Activated CD4-positive, alpha-beta T cell treated with anti-CD3 and anti-CD28 coated beads, Interleukin-2, amount 10 ng/mL, durations not matched to agents 24 days and 14 days (primary cell): ENCODE measurements at places on chromosomes 13 and 19.
A peak's percentile ranks its signal among the peaks of the same experiment; 100 is the strongest.

- no peak for DNase-seq
Measured at GRCh38 chr19:38056646-38057045, 149.6 kb downstream of the SIPA1L3 start.

- DNase-seq = no peak
Measured at GRCh38 chr13:66585669-66586203, 644.4 kb downstream of the PCDH9 start.

DNA sequence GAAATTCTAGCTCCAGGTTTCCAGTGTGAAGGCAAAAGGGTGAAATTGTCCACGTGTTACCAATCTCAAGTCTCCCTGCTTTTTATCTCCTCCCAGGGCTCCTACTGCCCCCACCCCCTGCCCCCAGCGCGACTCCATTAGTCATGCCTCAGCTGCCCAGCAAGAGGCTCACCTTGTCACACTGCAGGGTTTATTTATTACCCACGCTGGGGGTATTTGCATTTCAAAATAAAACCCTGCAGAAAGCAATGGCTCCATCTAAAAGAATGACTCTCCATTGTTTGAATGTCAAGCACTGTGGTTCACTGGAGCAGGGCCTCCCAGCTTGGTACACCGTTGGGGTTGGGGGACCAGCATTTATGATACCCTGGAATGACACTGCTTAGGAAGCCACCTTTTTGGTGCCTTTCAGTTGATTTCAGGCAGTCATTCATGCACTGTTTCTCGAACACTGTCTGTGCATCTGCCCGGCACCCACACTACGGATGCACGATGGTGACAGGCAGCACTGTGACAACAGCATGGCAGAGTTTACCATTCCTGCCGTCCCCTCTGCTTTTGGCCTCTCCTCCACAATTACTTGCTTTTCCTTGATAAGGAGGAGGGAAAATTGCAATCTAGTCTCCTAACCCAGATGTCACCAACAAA, 9.9 kb upstream of the POP4 start:
- DNase-seq = no peak

DNA sequence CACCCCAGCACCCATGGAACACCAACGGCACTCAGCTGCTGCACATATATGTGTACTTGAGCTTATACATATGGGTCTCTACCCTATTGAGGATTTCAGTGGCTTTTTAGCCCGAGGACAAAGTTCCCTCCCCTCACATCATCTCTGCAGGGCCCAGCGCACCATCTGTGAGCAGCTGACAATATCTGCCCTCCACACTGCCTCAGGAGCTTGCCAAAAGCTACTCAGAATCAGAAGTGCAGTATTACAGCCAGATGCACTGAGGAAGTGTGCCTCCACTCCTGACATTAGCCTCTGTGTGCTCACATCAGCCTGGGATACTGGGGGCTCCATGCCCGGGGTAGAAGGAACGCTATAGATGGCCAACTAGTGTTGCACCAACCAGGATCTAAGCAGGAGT, 903.9 kb downstream of the UQCRFS1 start:
- DNase-seq = no peak

DNA sequence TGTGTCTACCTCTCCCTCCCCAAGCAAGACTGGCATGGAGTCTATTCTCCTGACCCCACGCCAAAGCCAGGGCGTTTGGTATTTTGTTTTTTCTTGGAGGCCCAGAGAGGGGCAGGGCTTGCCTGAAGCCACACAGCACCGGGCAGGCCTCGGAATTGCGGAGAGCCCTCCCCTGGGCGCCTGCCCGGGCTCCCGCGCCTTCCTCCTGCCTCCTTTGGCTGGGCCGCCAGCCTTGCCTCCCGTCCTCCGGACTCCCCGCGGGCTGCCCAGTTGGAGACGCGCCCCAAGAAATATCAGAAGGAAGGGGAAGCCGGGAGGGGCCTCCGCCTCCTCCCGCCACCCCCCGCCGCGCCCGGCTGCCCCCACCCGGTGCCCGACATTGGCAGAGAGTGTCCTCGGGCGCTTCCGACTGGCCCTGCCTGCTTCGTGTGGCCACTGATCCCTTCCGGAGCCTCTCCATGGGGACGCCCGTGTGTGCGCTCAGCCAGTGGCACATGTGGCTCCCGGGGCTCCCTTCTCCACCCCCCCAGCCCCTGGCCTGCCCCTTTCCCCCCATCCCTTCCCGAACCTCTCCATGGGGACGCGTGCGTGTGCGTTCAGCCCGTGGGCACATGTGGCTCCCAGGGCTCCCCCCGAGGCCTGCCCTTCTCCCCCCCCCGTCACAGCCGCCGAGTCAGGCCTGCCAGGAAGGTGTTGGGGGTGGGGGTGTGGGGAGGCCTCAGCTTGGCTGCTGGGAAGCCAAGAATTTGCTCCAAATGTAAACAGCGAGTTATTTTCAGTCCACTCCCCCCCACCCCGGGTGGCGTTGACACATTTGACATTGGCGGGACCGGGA, 37.3 kb downstream of the NFIC start:
- no peak for DNase-seq

DNA sequence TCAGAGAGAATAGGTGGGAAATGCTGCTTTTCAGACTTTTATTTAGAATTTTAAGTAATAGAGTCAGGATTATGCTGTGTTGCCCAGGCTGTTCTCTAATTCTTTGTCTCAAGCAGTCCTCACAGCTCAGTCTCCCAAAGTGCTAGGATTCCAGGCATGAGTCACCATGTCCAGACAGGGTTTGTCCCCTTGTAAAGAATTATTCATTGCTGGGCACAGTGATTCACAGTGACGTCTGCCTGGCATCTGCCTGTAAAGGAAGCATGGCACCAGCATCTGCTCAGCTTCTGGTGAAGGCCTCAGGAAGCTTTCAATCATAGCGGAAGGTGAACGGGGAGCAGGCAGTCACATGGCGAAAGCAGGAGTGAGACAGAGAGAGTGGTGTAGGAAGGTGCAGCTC, 17.7 kb downstream of the ZNF763 start:
- no peak for DNase-seq

DNA sequence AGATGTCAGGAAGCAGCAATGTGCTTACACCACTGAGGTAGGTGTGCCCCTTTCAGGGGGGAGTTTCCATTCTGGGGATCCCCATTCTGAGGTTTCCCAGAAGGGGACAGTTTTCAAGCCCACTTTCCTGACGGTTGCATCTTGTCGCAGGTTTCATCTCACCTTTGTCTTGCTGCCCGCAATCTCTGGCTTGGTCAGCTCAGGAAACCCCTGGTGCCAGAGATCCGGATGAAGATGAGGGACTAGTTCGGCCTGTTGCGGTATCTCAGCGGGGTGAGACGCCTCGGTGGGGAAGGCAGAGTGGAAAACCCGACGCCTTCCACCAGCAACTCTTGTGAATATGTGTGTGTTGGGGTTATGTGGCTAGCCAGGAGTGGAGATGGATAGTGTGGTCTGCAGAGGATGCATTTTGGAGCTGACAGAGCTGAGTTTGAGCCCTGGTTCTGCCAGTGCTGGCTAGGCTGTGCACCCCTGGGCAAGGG, 13.1 kb downstream of the TNFSF9 start:
- DNase-seq = no peak

- DNase-seq = peak; percentile 99
Measured at GRCh38 chr19:39390751-39391437, at the start of the genes MED29 and PAF1. TSS of gene MED29 (plus strand) at chr19:39391378. CDS start at chr19:39391423, 45 bp downstream. TSS of gene PAF1 (minus strand) at chr19:39391106. CDS start at chr19:39390864, 242 bp downstream.

DNA sequence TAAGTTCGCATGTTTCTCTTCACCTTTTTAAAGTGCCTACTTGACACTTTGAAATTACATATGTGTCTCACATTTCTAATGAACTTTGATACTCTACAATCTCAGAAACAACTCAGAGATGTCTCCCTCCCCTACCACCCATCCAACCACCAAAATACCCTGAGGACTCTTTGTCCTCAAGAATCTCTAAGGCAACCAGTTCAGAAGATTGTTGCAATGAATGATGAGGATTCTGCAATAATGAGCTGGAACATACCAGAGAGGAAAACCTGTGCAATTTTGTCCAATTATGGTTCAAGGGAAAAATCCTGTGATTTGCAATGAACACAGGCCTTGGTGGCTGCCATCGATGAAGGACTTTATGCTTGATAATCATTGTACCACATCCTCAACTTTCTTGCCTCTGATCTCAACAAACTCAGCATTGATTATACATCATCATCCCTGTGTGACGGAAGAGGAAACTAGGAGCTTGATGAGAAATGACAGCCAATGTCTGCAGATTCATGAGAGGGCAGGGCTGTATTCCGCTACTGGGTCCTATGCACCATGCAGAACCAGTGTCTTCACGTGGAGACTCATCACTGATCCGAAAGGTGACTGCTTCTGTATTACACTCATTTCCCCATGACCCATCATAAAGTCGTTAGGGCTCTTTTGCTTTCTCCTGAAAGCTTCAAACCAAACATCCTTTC, 1.1 kb downstream of the FPR1 start:
- DNase-seq = no peak

- DNase-seq = no peak
Measured at GRCh38 chr13:49550942-49551644, 34.3 kb downstream of the RCBTB1 start.

- no peak for DNase-seq
Measured at GRCh38 chr19:49339301-49340068, 4.3 kb downstream of the CD37 start.

- DNase-seq = no peak
Measured at GRCh38 chr13:45391926-45392325, 26.2 kb downstream of the SLC25A30 start.

DNA sequence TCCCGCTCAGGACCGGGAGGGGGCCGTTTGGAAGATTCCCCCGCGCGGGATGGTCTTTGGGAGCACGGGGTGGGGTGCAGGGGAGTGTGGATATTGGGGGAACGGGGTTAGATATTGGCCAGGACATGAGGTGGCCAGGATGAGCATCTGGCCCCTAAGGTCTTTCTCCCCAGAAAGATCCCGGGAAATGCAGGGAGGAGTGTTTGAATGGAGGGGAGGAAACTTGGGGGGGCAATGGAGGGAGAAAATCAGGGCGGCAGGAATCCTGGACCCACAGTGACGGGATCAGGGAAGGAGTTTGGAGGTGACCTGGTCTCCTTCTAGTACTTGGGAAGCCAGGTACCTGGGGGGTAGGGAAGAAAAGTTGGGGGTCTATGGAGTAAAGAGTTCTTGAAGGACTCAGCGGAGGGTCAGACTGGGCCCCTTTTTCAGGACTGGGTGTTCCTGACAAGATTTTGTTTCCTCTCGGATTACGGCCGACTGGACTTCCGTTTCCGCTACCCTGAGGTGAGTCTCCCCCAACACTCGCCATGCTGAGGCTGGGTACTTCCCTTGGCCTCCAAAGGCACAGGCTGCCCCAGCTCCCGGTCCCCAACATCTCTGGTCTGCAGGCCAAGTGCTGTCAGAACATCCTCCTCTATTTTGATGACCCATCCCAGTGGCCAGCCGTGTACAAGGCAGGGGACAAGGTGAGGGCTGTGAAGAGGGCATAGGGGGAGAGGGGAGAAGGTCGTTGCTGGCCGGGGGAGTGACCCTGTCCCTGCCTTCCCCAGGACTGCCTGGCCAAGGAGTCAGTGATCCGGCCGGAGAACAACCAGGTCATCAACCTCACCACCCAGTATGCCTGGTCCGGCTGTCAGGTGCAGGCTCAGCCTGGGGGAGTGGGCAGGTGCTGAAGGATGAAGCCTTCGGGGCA, 989 bp downstream of the TMEM145 start:
- no peak for DNase-seq

GRCh38 chr13:73055813-73056564, 2.8 kb upstream of the KLF5 start:
- DNase-seq = no peak

DNA sequence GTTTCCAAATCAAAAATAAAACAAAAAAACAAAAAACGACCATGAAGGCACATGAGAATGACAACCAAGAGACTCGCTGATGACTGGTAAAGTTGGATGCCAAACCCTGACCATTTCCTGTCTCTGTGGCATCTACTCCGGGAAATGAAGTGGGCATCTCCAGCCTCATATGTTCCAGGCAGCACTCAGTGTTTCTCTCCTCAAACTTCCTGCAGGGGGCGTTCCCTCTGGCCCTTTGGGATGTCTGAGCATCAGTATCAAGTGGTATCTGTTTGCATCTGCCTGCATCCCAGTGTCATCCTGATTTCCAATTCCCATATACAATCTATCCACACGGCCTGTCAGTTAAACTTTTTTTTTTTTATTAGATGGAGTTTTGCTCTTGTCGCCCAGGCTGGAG, 9.8 kb upstream of the SIGLEC12 start:
- DNase-seq = no peak

GRCh38 chr19:17579661-17580244, 24.3 kb downstream of the COLGALT1 start:
- peak; percentile 74 for DNase-seq

GRCh38 chr13:39419876-39420275, 183.1 kb downstream of the LHFPL6 start:
- DNase-seq = no peak
